ENCODE measurements at places on chromosomes 2 and 18.

GRCh38 chr18:69958422-69958821 lies 10.7 kb upstream of the CD226 start:
- H3K4me3 ChIP-seq, result no peak overlapping the region
- H3K36me3 ChIP-seq, result no peaks in the 10 kb centered on the region
- no peak overlapping the region for H3K27ac ChIP-seq
- no peak for DNase-seq

DNA sequence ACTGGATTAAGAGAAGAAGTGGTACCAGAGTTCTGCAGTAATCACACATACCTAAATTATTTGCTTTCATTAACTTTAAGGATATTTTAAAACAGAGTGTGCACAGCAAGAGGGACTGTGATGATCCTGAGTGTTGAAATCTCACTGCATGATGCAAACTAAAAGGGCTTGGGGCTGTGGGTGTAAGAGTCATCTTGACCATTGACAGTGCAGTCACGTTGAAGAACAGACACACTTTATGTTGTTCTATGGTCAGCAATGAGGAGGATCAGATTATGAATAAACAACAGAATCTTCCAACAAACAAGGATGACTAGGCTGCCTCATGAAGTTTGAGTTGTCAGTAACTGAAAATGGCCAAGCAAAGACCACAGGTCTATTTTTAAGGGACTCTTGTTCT lies 87.2 kb upstream of the GALNT5 start:
- H3K4me3 ChIP-seq, result no peak overlapping the region
- no peak for DNase-seq
- no peaks in the 10 kb centered on the region for H3K4me1 ChIP-seq
- no peak overlapping the region for H3K27ac ChIP-seq
- no peaks in the 10 kb centered on the region for H3K36me3 ChIP-seq

DNA sequence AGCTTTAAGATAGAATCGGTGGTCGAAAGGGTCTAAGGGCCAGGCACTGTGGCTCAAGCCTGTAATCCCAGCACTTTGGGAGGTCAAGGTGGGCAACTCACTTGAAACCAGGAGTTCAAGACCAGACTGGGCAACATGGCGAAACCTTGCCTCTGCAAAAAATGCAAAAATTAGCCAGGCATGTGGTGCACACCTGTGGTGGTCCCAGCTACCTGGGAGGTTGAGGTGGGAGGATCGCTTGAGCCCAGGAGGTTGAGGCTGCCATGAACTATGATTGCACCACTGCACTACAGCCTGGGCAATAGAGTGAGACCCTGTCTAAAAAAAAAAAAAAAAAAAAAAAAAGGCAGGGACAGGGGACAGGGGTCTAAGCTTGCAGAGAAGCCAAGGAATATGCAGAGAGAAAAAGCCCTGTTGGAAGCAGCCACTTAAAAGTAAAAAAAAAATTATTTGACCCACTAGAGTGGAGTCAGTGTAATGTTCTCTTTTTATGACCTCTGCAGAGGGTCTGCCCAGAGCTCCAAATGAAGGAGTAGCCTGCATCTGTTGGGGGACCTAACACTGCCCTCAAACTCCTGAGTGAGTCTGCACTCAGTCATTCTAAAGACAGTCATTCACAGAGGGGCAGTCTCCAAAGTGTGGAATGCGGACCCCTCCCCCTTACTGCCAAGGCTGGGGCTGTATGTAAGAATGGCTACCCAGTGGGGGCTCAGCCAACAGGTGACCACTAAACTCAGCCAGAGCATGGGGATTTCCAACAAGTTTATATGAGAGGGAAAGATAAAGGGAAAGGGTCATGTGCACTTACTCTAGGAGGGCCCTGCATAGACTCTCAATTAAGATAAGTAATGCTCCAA lies 118.5 kb upstream of the CDCA7 start:
- no peak overlapping the region for H3K27ac ChIP-seq
- H3K4me1 ChIP-seq, result peaks cover 7% of the 10 kb centered on the region
- H3K27me3 ChIP-seq, result no peaks in the 10 kb centered on the region

DNA sequence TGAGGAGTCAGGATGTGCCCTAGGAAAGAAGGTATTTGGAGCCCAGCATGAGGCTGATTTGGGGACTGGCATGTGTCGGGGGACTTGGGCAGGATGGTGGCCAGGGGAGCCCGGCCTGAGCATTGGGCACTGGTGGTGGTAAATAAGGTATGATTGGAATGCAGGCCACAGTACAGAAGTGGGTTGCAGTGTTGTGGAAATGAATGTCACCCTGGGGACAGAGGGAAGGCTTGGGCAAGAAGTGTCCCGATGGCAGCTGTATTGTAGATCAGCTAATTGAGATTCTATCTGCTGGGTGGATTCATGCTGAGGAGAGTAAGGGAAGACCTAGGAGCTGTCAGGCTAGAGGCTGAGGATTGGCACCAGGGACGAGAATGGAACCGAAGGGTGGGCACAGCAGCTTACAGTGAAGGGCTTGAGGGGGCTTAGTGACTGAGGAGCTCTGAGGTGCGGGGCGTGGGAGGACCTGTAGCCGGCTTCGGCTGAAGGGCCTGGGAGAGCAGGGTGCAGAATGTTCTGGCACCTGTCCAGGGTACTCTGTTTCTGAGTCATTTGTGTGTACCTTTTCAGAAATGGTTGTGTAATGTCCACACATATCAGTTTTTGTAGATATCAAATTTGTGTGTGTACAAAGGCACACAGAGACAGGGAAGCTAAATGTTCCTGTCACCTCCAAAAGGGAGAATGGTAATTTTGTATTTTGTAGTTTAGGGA lies 170.2 kb downstream of the PRKCE start:
- no peak for DNase-seq
- no peaks in the 10 kb centered on the region for H3K36me3 ChIP-seq
- H3K4me1 ChIP-seq, result peaks cover 24% of the 10 kb centered on the region

DNA sequence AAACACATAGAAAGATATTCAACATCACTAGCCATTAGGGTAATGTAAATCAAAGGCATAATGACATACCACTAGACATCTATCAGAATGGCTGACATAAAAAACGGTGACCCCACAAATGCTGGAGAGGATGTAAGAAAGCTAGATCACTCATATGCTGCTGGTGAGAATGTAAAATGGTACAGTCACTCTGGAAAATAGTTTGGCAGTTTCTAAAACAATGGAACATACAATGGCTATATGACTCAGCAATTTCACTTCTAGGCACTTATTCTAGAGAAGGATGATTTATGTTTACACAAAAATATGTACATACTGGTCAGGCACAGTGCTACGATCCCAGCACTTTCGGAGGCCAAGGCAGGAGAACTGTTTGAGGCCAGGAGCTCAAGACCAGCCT lies 87.3 kb downstream of the COLEC12 start:
- H3K4me3 ChIP-seq, result no peak overlapping the region
- H3K27ac ChIP-seq, result no peak overlapping the region
- DNase-seq, result no peak
- no peaks in the 10 kb centered on the region for H3K27me3 ChIP-seq
- H3K4me1 ChIP-seq, result no peaks in the 10 kb centered on the region

GRCh38 chr2:85215448-85216401 lies 82.5 kb downstream of the TCF7L1 start:
- peaks cover 20% of the 10 kb centered on the region for H3K4me1 ChIP-seq
- H3K36me3 ChIP-seq, result no peaks in the 10 kb centered on the region
- peak overlapping the region; percentile 5 for H3K4me3 ChIP-seq
- DNase-seq, result peak; percentile 79
- H3K27ac ChIP-seq, result no peak overlapping the region

DNA sequence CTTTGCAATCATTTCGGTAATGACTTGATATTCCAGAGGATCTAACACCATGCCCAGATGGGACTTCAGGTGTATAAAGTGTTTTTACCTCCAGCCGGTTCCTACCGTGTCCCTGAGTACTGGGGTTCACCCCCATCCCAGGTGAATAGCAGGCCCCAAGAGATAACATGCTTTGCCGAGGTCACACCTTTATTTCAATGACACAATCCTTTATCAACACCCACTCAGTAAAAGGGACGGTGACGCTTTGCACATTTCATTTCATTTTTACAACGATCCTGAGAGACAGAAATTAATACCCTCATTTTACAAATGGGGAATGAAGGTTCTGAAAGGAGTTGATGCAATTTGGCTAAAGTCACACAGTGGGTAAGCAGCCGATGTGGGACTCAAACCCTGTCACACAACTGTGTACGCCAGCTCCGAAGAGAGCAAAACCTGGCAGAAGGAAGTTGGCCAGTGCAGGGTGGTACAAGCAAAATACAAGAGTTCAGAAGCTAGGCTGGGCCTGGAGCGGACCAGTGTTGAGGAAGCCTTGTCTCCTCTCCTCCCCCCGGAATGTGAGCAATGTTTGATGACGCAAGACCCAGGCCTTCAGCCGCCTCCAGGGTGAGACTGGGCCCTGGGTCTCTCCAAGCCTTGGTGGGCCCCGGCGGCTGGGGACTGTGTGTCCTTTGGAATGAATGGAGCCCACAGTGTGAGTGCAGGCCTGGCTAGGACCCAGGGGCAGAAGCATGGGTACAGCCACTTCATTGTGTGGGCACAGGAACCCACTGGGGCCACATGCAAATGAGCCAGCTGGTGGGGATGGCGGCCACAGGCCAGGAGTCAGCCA lies 139.6 kb upstream of the MYCN start:
- no peaks in the 10 kb centered on the region for H3K27me3 ChIP-seq
- H3K36me3 ChIP-seq, result no peaks in the 10 kb centered on the region
- H3K4me3 ChIP-seq, result no peak overlapping the region
- no peak overlapping the region for H3K27ac ChIP-seq

GRCh38 chr2:85963068-85963467 lies 74.3 kb upstream of the ST3GAL5 start:
- H3K4me3 ChIP-seq, result no peak overlapping the region
- DNase-seq, result no peak
- no peaks in the 10 kb centered on the region for H3K36me3 ChIP-seq
- no peak overlapping the region for H3K27ac ChIP-seq
- H3K27me3 ChIP-seq, result no peaks in the 10 kb centered on the region

- no peak overlapping the region for H3K27ac ChIP-seq
- no peaks in the 10 kb centered on the region for H3K36me3 ChIP-seq
- H3K27me3 ChIP-seq, result no peaks in the 10 kb centered on the region
- H3K4me1 ChIP-seq, result no peaks in the 10 kb centered on the region
- no peak for DNase-seq
These were observed 27.1 kb upstream of the FMNL2 start for GRCh38 chr2:152307863-152308262.

GRCh38 chr2:218255446-218255845 lies 5.4 kb upstream of the GPBAR1 start:
- H3K4me3 ChIP-seq, result no peak overlapping the region
- H3K4me1 ChIP-seq, result peaks cover 1% of the 10 kb centered on the region
- DNase-seq, result no peak
- no peaks in the 10 kb centered on the region for H3K27me3 ChIP-seq

- H3K4me3 ChIP-seq, result no peak overlapping the region
- no peak overlapping the region for H3K27ac ChIP-seq
- no peak for DNase-seq
- no peaks in the 10 kb centered on the region for H3K27me3 ChIP-seq
These were observed 11.9 kb upstream of the AGFG1 start for GRCh38 chr2:227460070-227460485.

- no peak overlapping the region for H3K4me3 ChIP-seq
- H3K36me3 ChIP-seq, result peaks cover 30% of the 10 kb centered on the region
- no peaks in the 10 kb centered on the region for H3K27me3 ChIP-seq
- no peak overlapping the region for H3K27ac ChIP-seq
- no peak for DNase-seq
- H3K4me1 ChIP-seq, result no peaks in the 10 kb centered on the region
These were observed 25.5 kb downstream of the PIAS2 start for GRCh38 chr18:46891742-46892214.

GRCh38 chr18:37586656-37587225 lies 21.1 kb upstream of the CELF4 start:
- H3K36me3 ChIP-seq, result no peaks in the 10 kb centered on the region
- peaks cover 14% of the 10 kb centered on the region for H3K4me1 ChIP-seq
- H3K27me3 ChIP-seq, result no peaks in the 10 kb centered on the region

DNA sequence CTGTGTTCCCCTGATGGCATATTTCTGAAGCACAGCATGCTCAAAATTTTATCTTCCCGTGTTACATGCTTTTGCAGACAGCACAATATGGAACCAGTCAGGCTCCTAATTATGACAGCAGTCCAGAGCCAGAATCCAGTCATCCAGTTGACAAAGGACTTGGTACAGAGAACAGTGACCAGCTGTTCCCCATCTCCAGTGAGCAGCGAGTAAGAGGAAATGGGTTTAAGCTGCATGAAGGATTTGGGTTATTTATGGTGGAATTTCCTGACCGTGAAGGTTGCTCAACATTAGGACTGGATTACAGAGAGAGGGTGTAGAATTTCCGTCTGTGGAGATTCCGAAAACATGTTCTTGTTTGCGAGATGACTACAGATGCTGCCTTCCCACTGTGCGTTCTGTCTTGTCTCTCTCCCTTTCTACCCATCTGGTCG lies 24.4 kb downstream of the SGPP2 start:
- no peak overlapping the region for H3K27ac ChIP-seq
- no peaks in the 10 kb centered on the region for H3K4me1 ChIP-seq
- no peak for DNase-seq
- no peak overlapping the region for H3K4me3 ChIP-seq

DNA sequence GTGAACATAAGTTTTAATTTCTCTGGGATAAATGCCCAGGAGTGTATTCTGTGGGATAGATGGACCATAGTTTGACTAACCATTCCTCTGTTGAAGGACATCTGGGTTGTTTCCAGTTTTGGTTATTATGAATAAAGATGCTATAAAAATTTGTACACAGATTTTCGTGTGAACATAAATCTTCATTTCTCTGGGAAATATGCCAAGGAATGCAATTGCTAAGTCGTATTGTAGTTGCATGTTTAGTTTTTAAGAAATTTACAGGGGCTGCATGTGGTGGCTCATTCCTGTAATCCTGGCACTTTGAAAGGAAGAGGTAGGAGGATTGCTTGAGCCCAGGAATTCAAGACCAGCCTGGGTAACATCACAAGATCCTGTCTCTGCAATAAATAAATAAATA lies 6.9 kb upstream of the SLC11A1 start:
- H3K4me1 ChIP-seq, result no peaks in the 10 kb centered on the region
- no peaks in the 10 kb centered on the region for H3K36me3 ChIP-seq
- H3K4me3 ChIP-seq, result no peak overlapping the region
- no peaks in the 10 kb centered on the region for H3K27me3 ChIP-seq

DNA sequence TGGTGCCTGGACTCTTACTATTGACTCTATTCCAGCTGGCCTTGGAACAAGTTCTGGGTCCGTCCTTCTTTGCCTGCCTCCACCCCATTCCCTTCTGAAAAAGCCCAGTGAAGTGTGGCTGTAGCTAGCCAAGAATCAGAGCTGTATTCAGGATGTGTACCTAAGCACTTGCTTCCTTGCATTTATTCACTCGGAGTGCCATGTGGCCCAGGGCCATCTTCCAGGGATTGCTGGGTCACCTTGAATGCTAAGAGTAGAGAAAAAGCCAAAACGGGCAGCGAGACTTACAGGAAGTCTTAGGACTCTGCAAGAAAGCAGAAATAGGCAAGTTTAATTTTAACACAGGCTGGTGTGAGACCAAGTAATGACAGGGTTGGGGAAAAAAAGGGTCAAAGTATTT lies 4.1 kb downstream of the ITGA6 start:
- no peak overlapping the region for H3K27ac ChIP-seq
- H3K4me3 ChIP-seq, result no peak overlapping the region
- H3K36me3 ChIP-seq, result no peaks in the 10 kb centered on the region
- DNase-seq, result no peak

Measured in neural progenitor cell (in vitro differentiated cells).